ENCODE measurements at places on chromosomes 4 and X.

GRCh38 chrX:138026211-138026610 lies 460.3 kb downstream of the ZIC3 start:
- no peak for DNase-seq

GRCh38 chr4:9835430-9835829 lies 54.0 kb downstream of the DRD5 start:
- DNase-seq = no peak

GRCh38 chrX:39693298-39693697 lies 404.5 kb downstream of the BCOR start:
- DNase-seq = no peak

- DNase-seq = no peak
These were observed 64.4 kb upstream of the ENPEP start for GRCh38 chr4:110411574-110412011.

- DNase-seq = no peak
These were observed 48.4 kb upstream of the IL9R start for GRCh38 chrX:155949098-155949497.

- DNase-seq = no peak
These were observed 370.3 kb upstream of the NOCT start for GRCh38 chr4:138645289-138645688.

DNA sequence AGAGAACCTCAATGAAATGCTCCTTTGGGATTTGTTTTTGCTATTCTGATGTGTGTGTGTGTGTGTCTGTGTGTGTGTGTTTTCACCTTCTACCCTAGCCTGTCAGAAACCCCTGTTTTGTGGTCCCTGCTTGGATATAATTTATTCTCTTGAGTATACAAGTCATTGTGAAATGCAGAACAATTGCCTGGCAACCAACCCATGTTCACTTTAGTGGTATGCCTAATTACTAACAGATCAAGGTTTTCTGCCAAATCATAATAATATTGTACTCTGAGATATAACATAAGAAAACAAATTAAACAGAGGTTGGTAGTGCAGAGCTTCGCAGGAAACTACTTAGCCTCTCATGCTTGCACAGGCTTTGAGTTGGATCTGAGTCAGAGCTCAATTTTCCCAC lies 7.0 kb upstream of the TET2 start:
- DNase-seq = no peak

- no peak for DNase-seq
These were observed 85.9 kb upstream of the HELT start for GRCh38 chr4:184932343-184932742.

DNA sequence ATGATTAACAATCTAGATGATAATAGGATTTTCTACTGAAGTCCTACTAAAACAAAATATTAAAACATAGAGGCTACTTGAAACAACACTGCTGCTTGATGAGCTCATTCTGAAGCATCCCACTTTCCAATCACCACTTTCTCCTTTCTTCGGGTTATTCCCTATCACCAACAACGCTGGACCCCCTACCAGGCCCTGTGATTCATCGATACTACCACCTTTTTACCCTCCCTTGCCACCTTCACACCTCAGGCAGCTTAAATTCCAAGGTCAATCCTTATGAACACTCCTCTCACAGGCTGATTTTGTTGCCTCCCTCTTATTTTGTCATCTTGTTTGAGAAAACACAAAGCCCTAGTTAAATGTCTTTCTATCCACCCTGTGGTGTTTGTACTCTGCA lies 102.6 kb downstream of the IQCM start:
- no peak for DNase-seq

DNA sequence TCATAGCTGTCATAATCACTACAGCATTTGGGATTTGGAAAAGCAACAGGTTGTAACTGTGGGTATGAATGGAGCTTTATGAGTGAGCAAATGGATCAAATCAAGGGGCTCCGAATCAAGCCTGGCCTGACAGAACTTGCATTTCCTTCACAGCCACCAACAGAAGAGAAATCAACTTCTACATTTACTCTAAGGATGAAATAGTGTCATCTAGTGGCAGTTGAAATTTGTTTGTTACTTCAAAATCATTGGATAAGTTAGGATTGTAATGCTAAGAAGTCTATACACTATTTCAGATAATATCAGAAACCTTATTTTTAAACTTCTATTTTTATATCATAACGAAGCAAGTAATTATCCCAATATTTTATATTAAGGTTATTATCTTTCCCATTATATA lies 10.7 kb upstream of the WDR17 start:
- no peak for DNase-seq

DNA sequence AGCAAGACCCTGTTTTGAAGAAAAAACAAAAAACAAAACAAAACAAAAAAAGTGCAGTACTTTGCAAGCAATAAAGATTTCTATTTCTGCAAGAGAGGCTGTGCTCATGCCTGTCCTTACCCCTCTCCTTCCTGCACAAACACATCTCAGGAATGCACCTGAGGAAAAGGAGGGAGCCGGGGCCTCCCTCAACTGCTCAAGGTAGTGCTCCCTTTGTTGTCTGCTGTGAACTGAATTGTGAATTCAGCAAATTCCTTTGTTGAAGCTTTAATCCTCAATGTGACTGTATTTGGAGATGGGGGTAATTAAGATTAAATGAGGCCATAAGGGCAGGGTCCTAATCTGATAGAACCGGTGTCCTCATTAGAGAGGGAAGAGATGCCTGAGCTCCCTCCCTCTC lies 13.9 kb downstream of the FTSJ1 start:
- DNase-seq = no peak

DNA sequence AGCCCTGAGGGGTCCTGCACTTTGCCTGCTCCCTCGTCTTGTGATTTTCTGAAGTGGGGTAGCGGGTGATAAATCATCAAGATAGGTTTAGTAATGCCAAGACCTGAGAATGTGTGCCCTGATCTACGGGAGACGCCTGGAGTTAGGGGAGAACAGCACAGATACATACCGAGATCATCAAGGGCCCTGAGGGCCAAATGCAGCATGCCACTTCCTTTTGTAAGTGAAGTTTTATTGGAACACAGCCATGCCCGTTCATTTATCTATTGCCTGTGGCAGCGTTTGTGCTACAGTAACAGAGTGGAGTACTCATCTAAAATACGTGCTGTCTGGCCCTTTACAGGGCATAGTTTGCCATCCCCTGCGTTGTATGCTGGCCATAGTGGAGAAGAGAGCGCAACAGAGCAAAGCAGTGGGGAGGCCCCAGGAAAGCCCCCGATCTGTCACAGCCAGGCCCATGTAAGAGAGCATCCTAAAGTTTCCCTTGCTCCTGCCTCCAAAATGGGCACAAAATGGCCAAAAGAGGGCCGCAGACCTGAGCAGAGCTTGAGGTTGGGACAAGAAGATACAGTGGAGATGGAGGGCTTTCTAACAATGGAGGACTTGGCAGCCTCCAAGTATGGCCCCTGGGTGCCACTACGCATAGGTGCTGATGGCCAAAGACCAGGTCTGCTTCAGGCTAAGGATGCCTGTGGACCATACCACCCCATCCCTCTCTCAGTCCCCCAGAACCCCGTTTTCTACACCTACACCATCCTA lies 167.0 kb downstream of the SMIM20 start:
- no peak for DNase-seq

GRCh38 chrX:78653118-78653822 lies 5.9 kb downstream of the RTL3 start:
- no peak for DNase-seq

- DNase-seq = no peak
These were observed 138.9 kb upstream of the STX18 start for GRCh38 chr4:4680758-4681157.

GRCh38 chrX:74520896-74521295 lies 93.5 kb downstream of the RLIM start:
- DNase-seq = no peak

- DNase-seq = no peak
These were observed 32.2 kb downstream of the CFAP299 start for GRCh38 chr4:80367737-80368136.

DNA sequence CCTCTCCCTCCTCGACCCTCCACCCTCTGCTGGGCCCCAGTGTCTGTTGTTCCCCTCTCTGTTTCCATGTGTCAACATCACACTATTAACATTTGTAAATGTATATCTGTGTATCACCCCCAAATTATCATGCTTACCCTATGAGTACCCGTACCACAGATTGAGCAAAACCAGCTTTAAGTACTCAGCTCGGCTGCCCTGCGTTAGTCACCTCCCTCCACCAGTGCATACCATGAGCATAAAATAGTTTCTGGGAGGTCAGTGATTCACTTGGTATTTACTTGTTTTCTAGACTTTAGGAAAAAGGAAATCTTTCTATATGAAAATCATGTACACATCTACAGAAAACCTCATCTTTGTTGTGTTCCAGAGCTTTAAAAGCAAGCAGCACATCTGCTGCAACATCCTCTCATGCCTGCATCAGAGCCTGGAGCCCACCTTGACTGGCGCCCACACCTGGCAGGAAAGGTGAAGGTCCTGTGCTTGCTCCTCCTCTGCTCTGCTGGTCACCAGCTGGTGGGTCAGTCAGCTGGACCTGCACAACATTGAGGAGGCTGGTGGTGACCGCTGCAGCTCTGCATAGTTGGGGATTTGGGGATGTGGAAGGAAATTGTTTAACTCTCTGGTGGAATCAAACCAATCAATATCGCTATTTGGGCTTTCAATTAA lies 214.4 kb upstream of the KLF3 start:
- no peak for DNase-seq

- no peak for DNase-seq
These were observed 9.9 kb downstream of the FAM200B start for GRCh38 chr4:15691346-15692135.

DNA sequence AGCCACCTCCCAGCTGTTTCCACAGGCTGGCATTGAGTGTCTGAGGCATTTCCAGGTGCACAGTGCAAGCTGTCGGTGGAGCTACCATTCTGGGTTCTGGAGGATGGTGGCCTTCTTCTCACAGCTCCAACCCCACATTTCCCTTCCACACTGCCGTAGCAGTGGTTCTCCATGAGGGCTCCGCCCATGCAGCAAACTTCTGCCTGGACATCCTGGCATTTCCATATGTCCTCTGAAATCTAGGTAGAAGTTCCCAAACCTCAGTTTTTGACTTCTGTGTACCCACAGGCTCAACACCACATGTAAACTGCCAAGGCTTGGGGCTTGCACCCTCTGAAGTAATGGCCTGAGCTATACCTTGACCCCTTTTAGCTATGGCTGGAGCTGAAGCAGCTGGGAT lies 10.3 kb upstream of the FRMPD4 start:
- no peak for DNase-seq

GRCh38 chr4:1347410-1347864 lies 429 bp downstream of the UVSSA start:
- DNase-seq = no peak

- peak; percentile 0 for DNase-seq
These were observed 88.4 kb downstream of the GPR143 start for GRCh38 chrX:9677098-9677739.

- no peak for DNase-seq
These were observed 162.0 kb upstream of the GATB start for GRCh38 chr4:151922811-151923210.

- no peak for DNase-seq
These were observed 4.0 kb downstream of the DCLK2 start for GRCh38 chr4:150082241-150082640.

GRCh38 chr4:61877893-61878292 lies 677.8 kb downstream of the ADGRL3 start:
- no peak for DNase-seq

- no peak for DNase-seq
These were observed 38.1 kb upstream of the GJB1 start for GRCh38 chrX:71184803-71185495.

GRCh38 chr4:121181493-121181892 lies 17.4 kb upstream of the TNIP3 start:
- no peak for DNase-seq

- DNase-seq = no peak
These were observed 16.1 kb downstream of the CPEB2 start for GRCh38 chr4:15018361-15018760.

DNA sequence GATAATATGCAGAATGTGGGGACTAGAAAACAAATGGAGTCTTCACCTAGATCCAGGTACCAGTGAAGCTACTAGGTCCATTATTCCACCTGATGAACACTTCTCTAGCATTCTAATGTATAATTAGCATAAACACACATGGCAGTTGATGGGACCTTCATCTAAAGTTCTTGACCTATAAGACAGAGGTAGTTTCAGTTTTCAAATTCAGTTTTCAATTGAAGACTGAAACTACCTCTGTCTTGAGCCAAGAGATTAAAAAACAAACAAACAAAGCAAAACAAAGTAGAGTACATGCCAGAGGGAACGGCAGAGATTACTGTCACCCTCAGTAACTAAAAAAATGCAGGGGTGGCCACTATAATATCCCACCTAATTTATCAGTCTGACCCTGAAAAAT lies 199.9 kb upstream of the NEIL3 start:
- no peak for DNase-seq

GRCh38 chrX:114626323-114626722 lies 42.4 kb downstream of the HTR2C start:
- DNase-seq = no peak

DNA sequence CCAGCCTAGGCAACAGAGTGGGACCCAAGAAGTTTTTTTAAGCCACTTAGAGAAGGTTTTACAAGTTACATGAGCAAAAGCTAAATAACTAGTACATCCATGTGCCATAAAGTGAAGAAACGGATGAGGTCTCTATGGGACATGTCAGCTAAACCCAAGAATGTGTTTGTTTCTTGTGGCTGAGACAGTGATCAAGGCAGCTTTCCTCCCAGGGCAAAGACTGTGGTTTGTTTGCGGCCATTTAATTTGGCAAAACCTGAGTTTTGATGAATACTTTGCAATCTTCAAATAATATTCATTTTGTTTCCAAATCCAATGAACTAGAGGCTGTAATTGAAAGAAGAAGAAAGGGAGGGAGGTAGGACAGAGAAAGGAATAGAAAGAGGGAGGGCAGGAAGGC lies 44.9 kb upstream of the SLC2A9 start:
- DNase-seq = no peak

DNA sequence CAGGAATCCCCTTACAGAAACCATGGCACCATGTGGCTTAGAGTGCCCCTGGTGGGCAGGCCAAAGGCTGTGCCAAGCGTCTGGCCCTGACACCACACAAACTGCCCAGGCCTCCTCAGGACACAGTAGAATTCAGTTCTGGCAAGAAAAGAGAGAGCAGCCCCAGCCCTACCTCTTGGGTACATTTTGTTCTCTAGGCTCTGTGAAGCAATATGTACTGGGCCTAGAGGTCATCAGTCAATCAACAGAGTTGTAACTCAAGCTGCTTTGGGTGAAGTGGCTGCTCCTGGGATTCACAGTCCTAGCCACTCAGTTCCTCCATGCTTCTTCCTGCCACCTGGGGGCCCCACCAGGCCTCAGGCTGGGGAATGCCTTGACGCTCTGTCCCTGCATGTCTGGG lies 158.1 kb upstream of the MAMLD1 start:
- no peak for DNase-seq

- DNase-seq = no peak
These were observed 286.8 kb upstream of the VCX3A start for GRCh38 chrX:6821730-6822129.

GRCh38 chrX:140821280-140821679 lies 111.7 kb downstream of the LINC00632 start:
- no peak for DNase-seq

GRCh38 chrX:9285342-9285771 lies 179.5 kb upstream of the TBL1X start:
- DNase-seq = no peak

- DNase-seq = no peak
These were observed 113.9 kb downstream of the QDPR start for GRCh38 chr4:17398035-17398434.

GRCh38 chrX:23732704-23733103 lies 10.4 kb downstream of the ACOT9 start:
- DNase-seq = no peak

GRCh38 chr4:32985256-32985655 lies 2265.1 kb downstream of the PCDH7 start:
- DNase-seq = no peak

Data from stimulated activated CD4-positive, alpha-beta T cell treated with anti-CD3 and anti-CD28 coated beads, Interleukin-1b, Interleukin-23, amount 100 ng/mL, for 1 hour (primary cell).